Islet precursor cell (in vitro differentiated cells): ENCODE measurements at places on chromosomes 6 and 20.

- DNase-seq = no peak
These were observed 713.2 kb upstream of the NRSN1 start for GRCh38 chr6:23412770-23413169.

- no peak for DNase-seq
These were observed 86.2 kb upstream of the THBS2 start for GRCh38 chr6:169339731-169340309.

GRCh38 chr20:14334306-14334930 lies 3.0 kb downstream of the FLRT3 start:
- peak; percentile 79 for DNase-seq

GRCh38 chr6:1311400-1312202 lies at the start of gene FOXQ1:
TSS of gene FOXQ1 (plus strand) at chr6:1312098. CDS start at chr6:1312705, 607 bp downstream.
- no peak for DNase-seq

GRCh38 chr6:145977881-145978280 lies 13.7 kb upstream of the SHPRH start:
- DNase-seq = no peak

DNA sequence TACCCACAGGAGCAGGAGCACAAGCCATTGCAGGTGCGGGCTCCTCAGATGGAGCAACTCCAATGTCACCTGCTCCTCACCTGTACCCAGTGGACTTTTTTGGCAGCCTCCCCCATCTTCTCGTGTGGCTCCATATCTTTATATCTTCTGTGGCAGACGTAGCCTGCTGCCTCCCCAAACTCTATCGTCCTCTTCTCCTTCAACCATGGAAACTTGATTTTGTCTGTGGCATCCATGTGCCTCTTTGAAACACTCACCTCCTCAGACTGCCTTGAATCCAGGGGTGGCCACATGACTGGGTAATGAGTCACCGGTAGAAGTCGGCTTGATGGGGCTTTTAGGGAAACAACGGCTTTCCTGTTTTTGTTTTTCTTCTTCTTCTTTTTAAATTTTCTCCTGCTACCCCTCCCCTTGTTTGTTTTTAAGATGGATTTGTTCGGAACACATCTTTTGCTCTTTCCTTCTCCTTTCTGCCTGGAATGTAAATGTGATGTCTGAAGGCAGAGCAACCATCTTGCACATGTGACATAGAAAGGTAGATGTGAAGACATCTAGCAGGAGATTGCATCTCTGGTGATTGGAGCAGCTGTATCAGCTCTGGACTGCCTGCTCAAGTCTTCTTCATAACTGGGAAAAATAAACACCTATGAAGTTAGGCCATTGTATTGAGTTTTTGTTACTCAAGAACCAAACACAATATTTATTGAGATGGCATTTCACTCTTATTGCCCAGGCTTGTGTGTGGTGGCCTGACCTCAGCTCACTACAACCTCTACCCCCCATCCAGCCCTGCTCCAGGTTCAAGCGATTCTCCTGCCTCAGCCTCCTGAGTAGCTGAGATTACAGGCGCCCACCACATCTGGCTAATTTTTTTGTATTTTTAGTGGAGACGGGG lies 69.9 kb upstream of the DDR1 start:
- peak; percentile 84 for DNase-seq

- DNase-seq = no peak
These were observed 202.3 kb downstream of the OGFRL1 start for GRCh38 chr6:71490876-71491275.

DNA sequence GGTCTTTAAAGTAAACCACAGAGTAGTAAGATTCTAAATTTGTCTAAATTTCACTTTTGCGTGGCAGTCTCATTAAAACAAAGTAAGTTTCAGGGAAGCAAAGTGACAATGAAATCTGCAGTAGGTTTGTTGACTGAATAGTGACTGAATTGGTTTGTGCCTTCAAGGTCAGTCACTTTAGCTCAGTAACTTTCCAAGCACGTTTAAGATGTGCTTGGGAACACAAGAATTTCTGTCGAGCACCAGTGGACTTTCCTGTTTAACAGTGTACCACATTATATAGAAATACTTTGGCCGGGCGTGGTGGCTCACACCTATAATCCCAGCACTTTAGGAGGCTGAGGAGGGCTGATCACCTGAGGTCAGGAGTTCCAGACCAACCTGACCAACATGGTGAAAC lies 1.7 kb upstream of the CD24 start:
- no peak for DNase-seq

DNA sequence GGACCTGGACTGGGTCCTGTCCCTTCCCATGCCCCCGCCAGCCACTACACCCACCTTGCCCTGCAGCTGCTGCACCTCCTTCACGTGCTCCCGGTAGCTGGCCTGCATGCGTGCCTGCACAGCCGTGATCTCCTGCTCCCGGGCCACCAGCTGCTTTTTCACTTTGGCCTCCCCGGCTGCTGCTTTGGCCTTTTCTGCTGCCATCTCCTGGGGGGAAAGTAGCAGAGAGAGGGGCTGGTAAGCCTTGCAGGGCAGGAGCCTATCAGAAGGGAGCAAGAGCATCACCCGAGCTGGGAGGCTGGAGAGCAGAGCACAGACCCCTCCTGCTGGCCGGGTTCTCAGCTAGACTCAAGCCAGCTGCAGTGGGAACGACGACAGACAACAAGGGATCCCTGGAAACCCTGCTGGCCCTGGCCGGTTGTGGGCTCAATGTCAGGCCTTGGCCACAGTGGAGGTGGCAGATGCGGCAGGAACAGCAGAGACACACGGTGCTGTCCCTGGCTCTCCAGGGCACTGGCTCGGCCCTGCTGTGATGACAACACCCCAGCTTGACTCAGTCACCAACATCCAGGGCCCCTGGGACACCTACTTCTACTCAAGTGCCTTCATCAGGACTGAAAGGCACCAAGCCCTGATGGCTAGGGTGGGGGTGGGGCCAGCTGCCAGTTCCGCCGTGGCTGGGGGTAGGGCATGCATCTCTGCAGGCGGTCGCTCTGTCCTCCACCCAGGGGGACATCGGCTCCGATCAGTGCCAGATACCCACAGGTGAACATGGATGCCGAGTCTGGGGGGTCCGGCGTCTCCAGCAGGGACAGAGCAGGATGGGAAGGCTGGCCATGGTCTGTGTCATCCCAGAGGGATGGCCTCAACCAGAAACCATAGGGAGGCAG lies 45.3 kb downstream of the RRBP1 start:
- peak; percentile 84 for DNase-seq

GRCh38 chr20:63084563-63084927 lies 77.8 kb upstream of the BHLHE23 start:
- DNase-seq = no peak

- DNase-seq = no peak
These were observed 61.1 kb upstream of the ZFP64 start for GRCh38 chr20:52252664-52253063.

DNA sequence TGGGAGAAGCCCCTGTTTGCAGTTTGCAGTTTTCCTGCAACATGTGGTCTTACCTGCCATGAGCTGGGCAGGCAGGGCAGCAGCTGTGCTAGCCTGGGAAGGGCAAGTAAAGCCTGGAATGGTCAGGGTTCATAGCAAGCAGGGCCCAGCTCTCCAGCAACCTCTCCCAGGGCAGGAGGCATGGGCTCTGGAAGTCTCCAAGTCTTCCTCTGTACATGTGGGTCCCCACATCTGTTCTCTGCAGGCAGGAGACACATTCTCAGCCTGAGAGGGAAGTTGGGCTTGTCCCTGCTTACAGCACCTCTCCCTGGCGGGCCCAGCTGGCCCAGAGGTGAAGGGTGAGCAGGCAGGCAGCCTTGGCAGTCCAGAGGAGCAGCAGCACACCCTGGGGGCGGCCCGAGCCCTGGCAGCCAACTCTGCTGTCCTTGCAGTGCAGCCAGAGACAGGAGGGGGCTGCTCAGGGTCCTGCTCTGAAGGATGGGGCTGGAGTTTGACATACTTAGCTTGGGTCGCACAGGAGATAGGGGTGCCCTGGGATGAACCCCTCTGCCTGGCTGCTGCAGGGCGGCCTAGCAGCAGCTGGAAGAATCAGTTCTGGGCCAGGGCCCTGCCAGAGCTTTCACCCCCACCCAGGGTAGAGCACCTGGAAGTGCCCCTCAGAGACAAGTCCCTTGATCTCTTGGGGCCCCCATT lies 176.0 kb downstream of the MRPL14 start:
- DNase-seq = peak; percentile 92

DNA sequence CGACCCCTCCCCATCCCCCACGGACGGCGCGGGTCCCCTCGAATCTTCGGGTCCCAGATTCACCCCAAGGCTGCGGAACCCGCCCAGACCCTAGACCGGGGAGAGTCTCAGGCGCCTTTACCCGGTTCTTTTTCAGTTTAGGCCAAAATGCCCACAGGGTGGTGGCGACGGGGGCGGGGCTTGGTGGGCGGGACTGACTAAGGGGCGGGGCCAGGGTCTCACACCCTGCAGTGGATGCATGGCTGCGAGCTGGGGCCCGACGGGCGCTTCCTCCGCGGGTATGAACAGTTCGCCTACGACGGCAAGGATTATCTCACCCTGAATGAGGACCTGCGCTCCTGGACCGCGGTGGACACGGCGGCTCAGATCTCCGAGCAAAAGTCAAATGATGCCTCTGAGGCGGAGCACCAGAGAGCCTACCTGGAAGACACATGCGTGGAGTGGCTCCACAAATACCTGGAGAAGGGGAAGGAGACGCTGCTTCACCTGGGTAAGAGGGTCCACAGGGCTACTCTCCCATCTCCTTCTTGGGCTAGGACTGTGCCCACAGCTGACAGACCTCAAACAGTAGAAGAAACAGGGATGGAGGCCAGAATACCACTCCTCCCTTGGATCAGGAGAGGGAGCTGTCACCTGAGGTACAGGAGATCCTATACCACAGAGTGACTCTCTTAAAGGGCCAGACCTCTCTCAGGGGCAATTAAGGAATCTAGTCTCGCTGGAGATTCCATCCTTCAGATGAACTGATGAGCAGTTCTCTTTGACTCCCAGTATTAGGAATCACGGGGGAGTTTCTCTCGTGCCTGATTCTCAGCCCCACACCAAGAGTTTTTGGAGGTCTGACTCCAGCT lies 942 bp downstream of the HLA-E start:
- peak; percentile 88 for DNase-seq

GRCh38 chr20:30489614-30490003 lies 767.9 kb upstream of the DEFB115 start:
- DNase-seq = no peak

DNA sequence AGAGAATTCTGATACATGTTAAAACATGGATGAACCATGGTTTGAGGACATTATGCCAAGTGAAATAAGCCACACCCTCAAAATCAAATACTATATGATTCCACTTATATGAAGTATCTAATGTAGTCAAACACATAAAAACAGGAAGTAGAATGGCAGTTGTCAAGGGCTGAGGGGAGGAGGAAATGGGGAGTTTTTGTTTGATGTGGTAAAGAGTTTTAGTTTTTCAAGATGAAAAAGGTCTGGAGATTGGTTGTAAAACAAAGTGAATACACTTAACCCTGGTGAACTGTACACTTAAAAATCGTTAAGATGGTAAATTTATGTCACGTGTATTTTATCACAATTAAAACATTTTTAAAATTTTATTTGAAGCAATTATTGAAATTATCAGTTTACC lies 127.4 kb upstream of the GRIK2 start:
- DNase-seq = no peak

DNA sequence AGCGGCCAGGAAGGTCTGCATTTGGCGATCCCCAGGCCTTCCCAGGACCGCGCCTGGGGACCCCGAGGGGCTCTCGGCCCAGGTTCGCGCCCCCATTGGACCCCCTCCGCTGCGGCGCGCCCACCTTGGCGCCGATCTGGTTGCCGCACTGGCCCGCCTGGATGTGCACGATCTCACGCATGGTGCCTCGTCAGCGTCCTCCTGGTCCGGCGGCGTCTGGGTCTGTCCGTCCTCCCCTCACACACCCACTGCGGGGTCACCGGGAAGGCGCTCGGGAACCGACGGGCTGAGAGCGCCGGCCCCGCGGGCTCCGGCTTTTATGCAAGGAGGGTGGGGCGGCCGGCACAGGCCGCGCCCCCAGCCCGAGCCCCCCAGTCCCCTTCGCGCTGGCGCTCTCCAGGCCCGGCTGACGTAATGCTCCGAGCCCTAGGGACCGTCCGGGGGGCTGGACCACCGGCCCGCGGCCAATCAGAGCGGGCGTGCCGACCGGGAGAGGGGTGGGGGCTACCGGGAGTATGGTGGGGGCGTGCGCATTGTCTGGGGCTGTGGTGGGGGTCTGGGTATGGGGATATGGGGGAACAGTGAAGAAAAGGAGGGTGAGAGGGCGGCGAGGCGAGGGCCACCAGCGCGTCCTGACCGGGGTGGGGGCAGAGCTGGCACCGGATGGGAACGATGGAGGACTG lies at the start of gene TUBB2B:
TUBB2B (minus strand) TSS at position 291 of the 683 bp plus-strand sequence; CDS start at position 181, 110 bp downstream.
- DNase-seq = peak; percentile 95

GRCh38 chr20:3729811-3730540 lies 2.5 kb upstream of the HSPA12B start:
- DNase-seq = no peak

GRCh38 chr6:128241216-128241615 lies 279.2 kb downstream of the PTPRK start:
- DNase-seq = no peak

- no peak for DNase-seq
These were observed 61.0 kb downstream of the CEP162 start for GRCh38 chr6:84166395-84166794.

GRCh38 chr20:33522256-33522820 lies 32.4 kb downstream of the CBFA2T2 start:
- no peak for DNase-seq

DNA sequence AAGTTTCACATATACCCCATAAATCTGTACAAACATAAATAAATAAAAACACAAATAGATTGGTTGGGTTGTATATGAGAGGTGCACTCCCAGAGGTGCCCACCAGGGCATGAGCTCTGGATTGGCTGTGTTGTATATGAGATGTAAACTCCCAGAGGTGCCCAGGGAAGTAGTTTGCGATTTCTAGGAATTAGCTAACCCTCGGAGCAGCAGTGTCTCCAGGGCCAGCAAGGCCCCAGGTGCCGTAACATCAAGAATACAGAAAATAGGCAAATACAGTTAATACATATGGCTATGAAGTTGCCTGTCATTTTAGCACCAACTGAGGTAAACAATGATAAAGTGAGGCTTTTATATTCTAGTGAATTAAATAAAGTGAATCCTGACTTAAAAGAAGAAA lies 5.4 kb upstream of the GINM1 start:
- peak; percentile 62 for DNase-seq

GRCh38 chr6:72746276-72746675 lies 124.4 kb downstream of the KCNQ5 start:
- peak; percentile 56 for DNase-seq
